ENCODE measurements at places on chromosomes 13 and 19.

DNA sequence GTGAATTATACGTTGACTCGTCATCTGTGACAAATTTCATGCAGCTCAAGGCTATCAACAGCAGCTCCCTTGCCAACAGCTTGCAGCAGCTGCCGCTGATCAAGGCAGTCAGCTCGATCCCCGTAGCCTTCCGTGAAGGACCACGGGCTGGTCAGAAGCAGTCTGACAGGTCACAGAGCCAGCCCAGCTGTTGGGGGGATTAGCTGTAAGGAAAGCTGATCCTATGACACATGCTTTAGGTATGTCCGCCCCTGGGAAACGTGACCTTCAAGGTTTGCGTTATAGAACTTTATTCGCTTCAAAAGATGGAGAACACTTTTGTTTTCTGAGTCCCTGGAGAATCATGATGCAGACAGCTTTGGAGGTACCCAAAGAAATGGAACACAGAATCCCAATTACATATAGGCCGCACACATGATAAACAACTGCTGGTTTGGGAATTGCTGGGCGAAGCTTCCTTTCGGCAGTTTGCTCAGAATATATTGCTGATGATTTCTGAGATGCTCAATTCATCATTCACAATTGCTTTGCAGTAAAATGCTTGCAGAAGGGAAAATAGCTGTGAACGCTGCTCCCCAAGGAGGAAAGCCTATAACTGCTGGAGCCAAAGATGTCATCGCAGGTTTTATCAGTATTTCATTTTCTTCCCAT lies 62.6 kb upstream of the USP29 start:
- DNase-seq, result peak; percentile 0

GRCh38 chr19:44890366-44891015 lies 563 bp upstream of the TOMM40 start:
- peak; percentile 100 for DNase-seq

DNA sequence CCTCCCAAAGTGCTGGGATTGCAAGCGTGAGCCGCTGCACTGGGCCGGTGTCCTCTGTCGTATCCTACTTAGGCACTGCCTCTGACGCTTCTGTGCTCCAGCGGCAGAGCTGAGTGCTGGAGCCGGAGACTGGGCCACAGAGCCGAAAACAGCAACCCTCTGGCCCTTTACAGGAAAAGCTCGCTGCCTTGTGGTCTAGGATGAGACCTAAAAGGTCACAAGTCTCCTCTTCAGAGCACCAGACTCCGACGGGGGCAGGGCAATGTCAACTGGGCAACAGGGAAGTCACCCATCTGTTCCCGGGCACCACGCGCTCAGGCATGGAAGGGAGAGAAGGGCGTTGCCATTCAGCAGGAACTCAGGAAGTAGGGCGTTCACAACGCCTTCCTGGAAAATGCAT lies 91.7 kb downstream of the GADD45B start:
- DNase-seq, result no peak

- DNase-seq, result no peak
Measured at GRCh38 chr13:48603375-48603774, 50.4 kb upstream of the CYSLTR2 start.

- DNase-seq, result peak; percentile 43
Measured at GRCh38 chr13:101700598-101700997, 248.1 kb downstream of the ITGBL1 start.

DNA sequence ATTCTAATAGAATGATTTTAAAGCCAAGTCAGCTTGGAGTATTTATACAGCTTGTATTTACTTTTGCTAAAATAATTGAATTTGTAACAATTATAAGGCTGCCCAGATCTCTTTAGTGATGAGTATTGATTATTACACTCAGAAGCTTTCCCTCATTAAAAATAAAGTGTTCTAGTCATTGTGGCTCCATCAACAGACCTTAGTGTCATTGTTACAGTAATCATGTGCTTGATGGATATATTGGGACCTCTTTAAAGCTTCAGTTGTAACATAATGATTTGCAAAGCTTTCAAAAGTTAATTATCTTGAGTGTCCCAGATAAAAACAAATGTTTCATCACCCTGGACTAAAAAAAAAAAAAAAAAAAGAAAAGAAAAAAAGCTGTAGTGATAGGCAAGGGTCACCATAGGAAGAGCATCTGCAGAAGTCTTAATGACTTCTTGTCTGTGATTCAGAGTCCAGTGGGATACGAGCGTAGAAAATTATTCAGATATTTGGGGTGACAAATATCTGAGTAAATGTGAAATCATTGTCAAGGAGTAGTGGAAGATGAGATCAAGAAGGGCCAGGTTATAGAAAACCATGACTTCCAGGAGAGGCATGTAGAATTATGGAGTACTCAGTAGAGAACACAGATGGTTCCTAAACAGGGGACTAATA lies 369.6 kb downstream of the DCT start:
- no peak for DNase-seq

GRCh38 chr13:22428188-22428828 lies 752.5 kb upstream of the SGCG start:
- no peak for DNase-seq

GRCh38 chr19:6275170-6275744 lies 4.5 kb downstream of the MLLT1 start:
- no peak for DNase-seq

GRCh38 chr19:45350477-45351058 lies 10.0 kb downstream of the KLC3 start:
- no peak for DNase-seq

- DNase-seq, result peak; percentile 13
Measured at GRCh38 chr19:55257461-55258420, 1.1 kb downstream of the PPP6R1 start.

- DNase-seq, result no peak
Measured at GRCh38 chr13:78649997-78650716, 8.8 kb downstream of the OBI1 start.

- DNase-seq, result no peak
Measured at GRCh38 chr13:113607889-113608635, 23.5 kb downstream of the TFDP1 start.

DNA sequence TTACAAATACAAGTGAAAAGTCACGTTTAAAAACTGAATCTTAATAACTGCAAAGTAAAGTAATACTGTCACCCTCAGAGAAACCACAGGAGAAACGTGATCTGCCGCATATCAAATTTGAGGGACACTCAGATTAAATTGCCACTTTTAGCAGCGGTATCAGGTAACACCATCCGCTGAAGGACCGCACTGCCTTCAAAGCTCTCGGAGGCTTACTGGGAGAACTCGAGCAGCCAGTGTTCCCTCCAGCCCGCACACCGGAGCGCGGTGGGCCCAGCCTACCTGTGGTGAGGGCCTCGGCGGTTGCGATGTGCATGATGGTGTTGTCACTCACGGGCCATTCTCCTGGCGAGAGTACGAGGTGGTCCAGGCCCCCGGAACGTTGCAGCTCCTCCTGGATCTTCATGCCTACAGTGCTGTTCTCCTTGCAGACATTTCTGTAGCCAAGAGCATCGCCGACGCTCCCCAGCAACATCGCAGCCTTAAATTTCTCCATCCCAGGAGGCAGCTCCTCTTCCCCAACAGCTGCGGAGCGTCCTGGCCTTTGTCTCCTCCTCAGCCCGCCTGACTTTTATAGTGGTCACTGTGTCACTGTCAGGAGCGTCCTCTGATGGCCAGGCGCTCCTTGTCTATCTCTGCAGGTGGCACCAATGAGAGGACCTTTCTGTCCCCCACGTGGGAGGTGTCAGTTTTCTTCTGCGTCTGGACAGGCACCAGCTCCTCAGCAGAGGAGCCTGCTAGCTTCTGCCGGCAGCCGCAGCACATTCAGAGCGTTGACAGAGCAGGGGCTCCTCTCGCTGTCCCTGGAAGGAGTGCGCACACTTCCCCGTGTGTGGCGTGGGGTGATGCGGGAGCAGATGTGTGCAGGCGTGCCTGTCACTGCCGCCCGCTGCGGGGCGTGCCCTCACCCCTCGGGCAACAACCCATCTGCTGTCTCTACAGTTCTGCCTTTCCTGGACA lies at the start of gene ADPRHL1:
ADPRHL1 (minus strand) TSS at position 547 of the 960 bp plus-strand sequence; CDS start at position 496, 51 bp downstream.
- peak; percentile 19 for DNase-seq

DNA sequence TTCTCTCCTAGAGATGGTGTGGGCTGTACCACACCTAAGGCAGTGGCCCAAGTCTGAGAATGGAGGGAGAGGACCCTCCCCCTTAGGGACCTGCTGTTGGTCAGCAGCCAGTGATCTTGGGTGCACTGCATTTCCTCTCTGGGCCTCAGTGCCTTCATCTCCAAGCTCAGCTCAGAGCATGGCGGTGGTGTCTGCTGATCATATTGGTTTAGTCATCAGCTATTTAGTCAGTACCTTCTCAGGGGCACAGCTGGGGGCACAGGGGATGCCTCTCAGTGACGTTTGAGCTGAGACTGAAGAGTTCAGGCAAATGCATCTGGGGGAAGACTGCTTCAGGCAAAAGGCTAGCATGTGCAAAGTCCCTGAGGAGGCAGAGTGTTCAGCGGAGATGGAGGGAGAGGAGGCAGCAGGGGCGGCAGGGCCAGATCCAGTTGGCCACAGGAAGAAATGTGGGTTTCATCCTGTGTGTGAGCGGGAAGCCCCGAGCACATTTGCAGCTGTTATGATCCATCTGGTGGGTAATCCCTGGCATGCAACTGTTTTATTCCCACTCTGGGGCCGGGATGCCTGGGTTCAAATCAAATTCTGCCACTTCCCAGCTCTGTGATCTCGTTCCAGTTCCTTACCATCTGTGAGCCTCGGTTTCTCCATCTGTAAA lies 15.7 kb upstream of the PGLS start:
- no peak for DNase-seq

DNA sequence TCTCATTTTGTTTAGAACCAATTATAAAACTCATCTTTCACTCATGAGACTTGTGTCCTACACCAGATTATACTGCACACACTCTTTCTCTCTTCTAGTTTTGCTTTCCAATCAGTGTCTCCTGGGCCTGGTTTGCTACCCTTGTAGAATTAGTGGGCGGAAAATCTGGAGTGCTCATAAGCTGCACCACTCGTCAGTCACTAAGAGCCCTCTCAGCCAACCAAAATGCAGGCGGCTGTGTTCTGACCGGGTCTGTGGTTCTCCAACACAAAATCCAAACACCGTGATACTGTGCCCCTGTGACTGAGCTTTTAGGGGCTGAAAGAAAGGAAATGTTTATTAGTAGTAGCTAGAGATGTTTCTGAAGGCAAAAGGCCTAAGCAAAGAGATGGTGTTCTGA lies 83.7 kb upstream of the OBI1 start:
- DNase-seq, result no peak

GRCh38 chr19:10205636-10206035 lies 10.9 kb upstream of the DNMT1 start:
- DNase-seq, result no peak

GRCh38 chr19:6030214-6030507 lies 52.2 kb upstream of the RANBP3 start:
- peak; percentile 55 for DNase-seq

- DNase-seq, result no peak
Measured at GRCh38 chr13:58573743-58574142, 942.2 kb downstream of the PCDH17 start.

DNA sequence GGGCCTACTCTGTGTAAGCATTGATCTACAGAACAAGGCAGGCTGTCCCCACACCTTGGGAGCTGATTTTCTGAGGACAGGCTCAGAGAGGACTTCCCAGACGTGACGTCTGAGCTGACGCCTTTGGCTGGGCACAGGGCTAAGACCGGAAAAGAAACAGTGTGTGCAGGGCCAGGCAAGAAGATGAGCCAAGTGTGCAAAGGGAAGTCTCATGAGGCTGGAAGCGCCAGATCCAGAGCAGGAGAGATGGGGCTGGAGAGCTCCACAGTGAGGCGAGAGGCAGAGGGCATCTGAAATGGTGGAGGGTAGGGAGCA lies 12.7 kb downstream of the IGLON5 start:
- DNase-seq, result no peak

- no peak for DNase-seq
Measured at GRCh38 chr13:94967183-94968039, 255.1 kb upstream of the SOX21 start.

DNA sequence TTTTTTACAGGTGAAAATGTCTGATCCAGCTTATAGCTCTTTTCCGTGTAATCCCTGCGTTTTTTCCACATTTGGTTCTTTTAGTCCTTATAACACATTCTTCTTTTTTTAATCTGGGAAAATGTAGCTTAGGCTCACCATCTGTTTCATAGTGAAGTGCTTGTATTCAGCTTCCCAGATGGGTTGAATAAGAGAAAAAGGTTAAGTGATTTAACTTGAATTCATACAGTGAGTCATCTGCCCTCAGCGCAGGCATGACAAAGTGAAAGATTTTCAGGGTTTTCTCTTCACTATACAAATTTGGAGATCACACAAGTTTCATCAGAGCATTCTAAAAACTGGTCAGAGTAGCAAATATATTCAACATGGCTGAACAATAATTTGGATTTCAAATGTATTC lies 224.8 kb downstream of the SPRY2 start:
- DNase-seq, result peak; percentile 62

DNA sequence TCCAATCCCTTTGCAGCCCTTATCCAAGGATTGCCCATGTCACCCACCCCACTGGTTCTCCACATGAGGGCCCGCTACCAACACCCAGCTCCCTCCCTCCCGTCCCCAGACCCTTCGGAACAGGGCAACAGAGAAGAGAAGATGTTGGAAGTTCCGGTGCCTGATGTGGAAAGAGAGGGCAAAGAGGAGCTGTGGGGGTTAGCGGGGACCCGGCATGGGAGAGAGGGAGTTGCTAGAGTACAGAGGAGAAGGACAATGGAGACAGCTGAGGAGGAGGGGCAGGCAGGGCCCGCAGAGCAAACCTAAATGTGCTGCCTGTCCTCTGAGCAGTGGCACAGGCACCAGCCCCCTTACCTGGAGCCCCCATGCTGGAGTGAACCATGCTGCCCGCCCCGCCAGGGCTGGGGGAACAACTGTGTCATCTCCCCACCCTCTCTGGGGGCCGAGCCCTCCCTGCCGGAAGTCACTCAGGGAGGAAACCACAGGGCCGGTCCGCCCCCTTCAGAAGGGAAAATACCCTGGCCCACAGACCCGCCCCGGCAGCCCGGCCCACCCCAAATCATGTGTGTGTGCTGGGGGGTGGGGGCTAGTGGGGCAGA lies at the start of gene POU2F2:
POU2F2 (minus strand) TSS at position 417 of the 599 bp plus-strand sequence; CDS start at position 382, 35 bp downstream.
- DNase-seq, result peak; percentile 47

DNA sequence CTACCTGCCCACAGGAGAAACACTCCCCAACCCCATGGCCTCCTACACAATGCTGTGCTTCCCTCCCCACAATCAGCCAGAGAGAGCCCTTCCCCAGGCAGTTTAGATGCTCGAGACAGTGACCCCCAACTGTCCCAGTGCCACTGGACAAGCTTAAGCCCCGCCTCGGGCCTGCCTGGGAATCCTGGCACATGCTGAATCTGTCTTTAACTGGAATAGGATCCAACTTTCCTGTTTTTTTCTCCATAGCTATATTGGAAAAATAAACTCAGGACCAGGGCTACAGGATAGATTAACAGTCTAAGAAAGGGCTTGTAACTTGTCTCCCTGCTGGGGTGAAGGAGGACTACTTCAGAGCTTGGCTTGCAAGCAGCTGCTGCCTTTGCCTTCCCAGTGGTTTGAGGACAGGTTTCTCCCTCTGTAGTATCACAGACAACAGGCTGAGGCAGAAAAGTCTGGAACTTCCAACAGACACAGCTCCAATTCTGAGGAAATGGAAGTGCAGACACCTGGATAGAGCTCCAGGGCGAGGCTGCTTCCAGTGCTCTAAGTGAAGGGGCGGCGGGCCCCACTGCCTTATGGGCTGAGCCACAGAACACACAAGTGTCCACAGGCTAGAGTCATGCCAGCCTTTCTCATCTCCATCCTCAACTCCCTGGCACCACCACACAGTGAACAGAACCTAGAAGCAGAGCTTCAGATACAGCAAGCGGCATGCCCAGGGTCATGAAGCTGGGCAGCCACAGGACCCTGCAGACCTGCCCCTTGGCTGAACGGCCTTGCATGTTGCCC lies 228.3 kb downstream of the TUBA3C start:
- no peak for DNase-seq
